ENCODE measurements at places on chromosomes 4 and X. TPM values are rescaled to one million over a fixed set of nuclear protein-coding genes. Genes with fewer than 3 reads are reported as not detected.

DNA sequence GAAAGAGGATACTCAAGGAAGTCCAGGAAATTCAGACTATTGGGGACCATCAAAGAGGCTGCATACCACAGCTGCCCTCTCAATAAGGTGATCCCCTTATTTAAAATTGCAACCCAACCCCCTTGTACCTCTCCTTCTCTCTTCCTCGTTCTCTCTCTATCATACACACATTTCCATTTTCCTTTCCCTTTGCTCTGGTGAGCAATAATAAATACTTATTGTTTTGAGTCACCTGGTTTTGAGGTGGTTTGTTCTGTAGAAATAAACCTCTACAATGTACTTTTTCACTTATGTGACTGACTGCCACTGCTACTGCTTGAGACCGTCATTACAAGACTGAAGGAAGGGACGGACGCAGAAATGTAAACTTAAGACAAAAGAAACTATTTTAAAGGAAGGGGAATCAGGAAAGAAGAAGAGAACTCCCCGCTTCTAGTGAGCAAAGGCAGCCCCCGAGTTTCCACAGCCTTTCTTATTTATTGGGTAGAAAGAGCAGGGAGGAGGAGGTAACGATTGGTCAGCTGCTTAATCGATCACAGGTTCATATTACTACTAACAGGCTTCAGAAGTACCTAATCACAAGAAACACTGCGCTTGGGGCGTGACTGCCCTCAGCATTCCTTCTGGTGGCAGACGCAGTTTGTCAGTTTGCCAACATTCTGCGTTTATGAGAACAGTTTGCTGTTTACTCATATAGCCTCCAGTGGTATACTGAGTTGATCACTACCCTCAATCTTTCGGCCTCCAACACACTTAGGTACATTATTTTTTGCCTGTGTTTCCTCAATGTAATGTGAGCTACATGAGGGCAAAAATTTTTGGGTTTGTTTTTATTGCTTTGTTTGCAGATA lies 16.9 kb upstream of the TMEM165 start:
- no peak overlapping the region for H3K4me3 ChIP-seq
- H3K36me3 ChIP-seq, result no peaks in the 10 kb centered on the region
- no peaks in the 10 kb centered on the region for H3K27me3 ChIP-seq
- no peaks in the 10 kb centered on the region for H3K4me1 ChIP-seq

GRCh38 chr4:109012286-109012880 lies 249.5 kb upstream of the ETNPPL start:
- no peak overlapping the region for H3K4me3 ChIP-seq
- H3K27ac ChIP-seq, result no peak overlapping the region
- no peaks in the 10 kb centered on the region for H3K27me3 ChIP-seq
- peaks cover 15% of the 10 kb centered on the region for H3K4me1 ChIP-seq

DNA sequence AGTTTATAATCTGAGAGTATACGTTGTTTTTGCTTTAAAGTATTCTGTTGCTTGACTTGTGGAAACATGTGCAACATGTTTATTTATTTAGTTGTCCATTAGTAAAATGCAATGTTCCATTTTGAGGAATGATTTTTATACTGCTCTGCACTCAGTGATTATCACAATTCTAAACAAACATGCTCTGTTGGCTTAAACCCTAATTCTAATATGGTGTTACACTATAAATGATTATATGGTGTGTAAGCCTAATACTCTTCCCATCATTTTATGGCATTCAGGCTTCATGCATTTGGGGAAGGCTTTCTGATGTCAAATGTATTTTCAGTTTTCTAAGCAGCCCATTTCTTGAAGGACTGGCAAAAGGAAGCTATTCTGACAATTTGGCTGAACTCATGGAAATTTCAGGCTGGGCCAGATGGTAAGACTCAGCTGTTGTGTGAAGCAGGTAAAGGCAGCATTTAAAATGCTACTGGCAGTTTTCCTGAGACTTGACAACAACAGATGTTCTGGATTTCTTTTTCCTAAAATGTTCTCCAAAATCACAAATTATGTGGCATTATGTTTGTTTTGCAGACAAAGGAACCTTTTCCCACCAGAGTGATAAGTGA lies 336.7 kb upstream of the GNPDA2 start:
- H3K4me1 ChIP-seq, result no peaks in the 10 kb centered on the region
- no peaks in the 10 kb centered on the region for H3K36me3 ChIP-seq
- no peak for DNase-seq
- no peak overlapping the region for H3K27ac ChIP-seq

GRCh38 chrX:21176921-21177571 lies 197.2 kb upstream of the CNKSR2 start:
- DNase-seq, result no peak
- no peak overlapping the region for H3K4me3 ChIP-seq
- H3K36me3 ChIP-seq, result no peaks in the 10 kb centered on the region
- no peaks in the 10 kb centered on the region for H3K4me1 ChIP-seq

- peak; percentile 18 for DNase-seq
- H3K4me1 ChIP-seq, result no peaks in the 10 kb centered on the region
- peak overlapping the region; percentile 83 for H3K27ac ChIP-seq
These were observed 134.7 kb downstream of the PALLD start for GRCh38 chr4:168631241-168632162.

The CASK gene
- total RNA-seq, result 52.8 TPM

The MGAT4D gene
- total RNA-seq, result not detected

The SYNPO2 gene
- 177 TPM for total RNA-seq

DNA sequence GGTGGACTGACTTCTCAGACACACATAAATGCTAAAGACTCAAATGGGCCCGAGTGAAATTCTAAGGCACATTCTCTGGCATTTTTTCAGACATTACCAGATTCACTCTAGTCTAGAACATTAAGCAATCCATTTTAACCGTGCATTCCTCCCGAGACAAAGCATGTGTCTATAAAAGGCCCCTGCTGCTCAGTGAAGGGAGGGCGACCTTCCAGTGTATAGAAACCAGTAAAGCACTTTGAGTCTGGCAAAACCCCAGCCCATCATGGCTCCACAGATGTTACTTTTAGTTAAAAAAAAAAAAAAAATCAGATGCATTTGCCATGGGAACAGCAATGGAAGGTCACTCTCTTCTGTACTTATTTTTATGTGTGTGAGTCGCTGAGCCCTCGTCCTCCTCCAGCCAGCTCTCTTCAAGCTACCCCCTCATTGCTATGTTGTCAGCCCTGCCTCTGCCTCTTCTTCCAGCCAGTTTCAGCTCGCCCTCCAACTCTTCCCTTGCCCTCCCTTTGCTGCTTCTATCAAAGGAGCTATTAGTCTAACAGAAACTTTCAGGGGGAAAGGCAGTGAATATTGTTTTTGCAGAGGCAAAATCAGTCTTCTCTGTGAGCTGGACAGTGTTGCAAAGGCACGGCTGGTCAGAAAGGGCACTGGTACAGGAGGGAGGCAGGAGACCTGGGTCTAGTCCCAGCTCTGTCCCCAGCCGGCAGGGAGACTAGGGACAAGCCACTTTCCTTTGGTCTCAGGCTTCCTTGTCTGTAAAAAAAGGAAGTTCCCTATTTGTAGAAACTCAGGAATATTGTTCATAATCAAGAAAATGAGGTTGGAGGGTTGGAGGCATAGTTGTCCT lies 644.2 kb downstream of the ZNF674 start:
- no peaks in the 10 kb centered on the region for H3K4me1 ChIP-seq
- DNase-seq, result no peak
- no peaks in the 10 kb centered on the region for H3K27me3 ChIP-seq

DNA sequence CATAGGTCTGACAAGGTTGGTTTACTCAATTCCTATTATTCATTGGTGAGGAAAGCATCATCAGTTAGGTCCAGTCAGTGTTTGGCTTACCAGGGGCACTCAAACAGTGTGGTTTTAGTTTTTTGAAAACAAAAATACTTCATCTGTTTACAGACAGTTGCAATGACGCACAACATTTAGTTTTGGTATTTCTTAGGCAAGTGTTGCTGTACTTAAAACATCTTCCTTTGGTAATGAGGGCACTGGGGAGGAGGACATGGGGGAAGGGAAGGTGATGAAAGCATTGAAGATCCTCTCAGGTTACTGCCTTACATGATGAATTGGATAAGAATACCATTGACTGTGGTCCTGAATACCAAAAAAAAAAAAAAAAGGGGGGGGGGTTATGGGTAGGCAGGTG lies 93.7 kb upstream of the MAOA start:
- no peaks in the 10 kb centered on the region for H3K4me1 ChIP-seq
- no peaks in the 10 kb centered on the region for H3K36me3 ChIP-seq
- no peaks in the 10 kb centered on the region for H3K27me3 ChIP-seq
- H3K4me3 ChIP-seq, result no peak overlapping the region
- H3K27ac ChIP-seq, result no peak overlapping the region

The COL4A5 gene
- total RNA-seq, result 9.3 TPM

DNA sequence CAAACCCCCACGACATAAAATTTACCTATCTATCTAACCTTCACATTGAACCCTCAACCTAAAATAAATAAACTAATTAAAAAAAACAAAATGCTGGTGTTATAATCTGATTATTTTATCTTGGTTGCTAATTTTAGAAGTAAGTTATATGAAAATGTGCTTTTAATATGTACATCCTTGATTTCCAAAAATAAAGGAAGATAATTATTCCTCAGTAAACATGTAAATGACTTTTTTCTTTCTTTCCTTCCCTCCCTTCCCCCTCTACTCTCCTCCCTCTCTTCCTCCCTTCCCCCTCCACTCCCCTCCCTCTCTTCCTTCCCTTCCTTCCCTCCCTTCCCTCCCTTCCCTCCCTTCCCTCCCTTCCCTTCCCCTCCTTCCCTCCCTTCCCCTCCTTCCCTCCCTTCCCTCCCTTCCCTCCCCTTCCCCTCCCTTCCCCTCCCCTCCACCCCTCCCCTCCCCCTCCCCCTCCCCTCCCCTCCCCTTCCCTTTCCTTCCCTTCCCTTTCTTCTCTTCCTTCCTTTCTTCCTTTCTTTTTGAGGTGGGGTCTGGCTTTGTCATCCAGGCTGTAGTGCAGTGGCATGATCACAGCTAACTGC lies 180.0 kb upstream of the GIMD1 start:
- H3K4me3 ChIP-seq, result no peak overlapping the region
- H3K36me3 ChIP-seq, result no peaks in the 10 kb centered on the region
- no peak overlapping the region for H3K27ac ChIP-seq
- DNase-seq, result no peak
- no peaks in the 10 kb centered on the region for H3K4me1 ChIP-seq

GRCh38 chr4:94516067-94516466 lies 64.3 kb downstream of the PDLIM5 start:
- peak overlapping the region; percentile 1 for H3K27ac ChIP-seq
- no peak overlapping the region for H3K4me3 ChIP-seq
- no peak for DNase-seq
- H3K27me3 ChIP-seq, result no peaks in the 10 kb centered on the region
- H3K36me3 ChIP-seq, result no peaks in the 10 kb centered on the region

- H3K4me1 ChIP-seq, result no peaks in the 10 kb centered on the region
- H3K27ac ChIP-seq, result no peak overlapping the region
- no peaks in the 10 kb centered on the region for H3K27me3 ChIP-seq
- H3K4me3 ChIP-seq, result no peak overlapping the region
- DNase-seq, result no peak
These were observed 984.4 kb downstream of the RAB28 start for GRCh38 chr4:12499693-12500092.

DNA sequence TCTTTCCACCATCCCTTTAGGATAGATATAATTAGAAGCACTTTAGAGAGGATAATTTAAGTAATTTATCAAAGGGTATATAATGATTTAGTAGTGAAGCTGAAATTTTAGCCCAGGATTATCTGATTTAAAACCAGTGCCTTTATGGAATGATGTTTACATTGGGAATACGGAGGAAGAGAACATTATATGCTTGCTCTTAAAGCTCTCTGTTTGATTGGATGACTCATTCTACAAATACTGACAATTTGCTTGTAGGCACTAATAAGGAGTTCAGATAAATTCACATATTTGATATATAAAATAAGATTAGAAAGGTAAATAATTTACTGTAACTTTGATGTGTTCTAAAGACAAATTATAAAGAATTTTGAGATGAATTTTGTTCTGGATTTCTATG lies 84.7 kb downstream of the SH3BGRL start:
- H3K4me3 ChIP-seq, result no peak overlapping the region
- no peaks in the 10 kb centered on the region for H3K36me3 ChIP-seq
- H3K27me3 ChIP-seq, result no peaks in the 10 kb centered on the region
- H3K4me1 ChIP-seq, result no peaks in the 10 kb centered on the region
- no peak overlapping the region for H3K27ac ChIP-seq

The SRPK3 gene
- total RNA-seq, result 0.98 TPM

The USP17L30 gene
- total RNA-seq, result not detected

- peak overlapping the region; percentile 99 for H3K27ac ChIP-seq
- H3K4me1 ChIP-seq, result peaks cover 35% of the 10 kb centered on the region
- peak overlapping the region; percentile 92 for H3K4me3 ChIP-seq
- H3K27me3 ChIP-seq, result no peaks in the 10 kb centered on the region
- no peak for DNase-seq
- peaks cover 23% of the 10 kb centered on the region for H3K36me3 ChIP-seq
These were observed 772 bp upstream of the FBXW7 start for GRCh38 chr4:152536545-152537182.

DNA sequence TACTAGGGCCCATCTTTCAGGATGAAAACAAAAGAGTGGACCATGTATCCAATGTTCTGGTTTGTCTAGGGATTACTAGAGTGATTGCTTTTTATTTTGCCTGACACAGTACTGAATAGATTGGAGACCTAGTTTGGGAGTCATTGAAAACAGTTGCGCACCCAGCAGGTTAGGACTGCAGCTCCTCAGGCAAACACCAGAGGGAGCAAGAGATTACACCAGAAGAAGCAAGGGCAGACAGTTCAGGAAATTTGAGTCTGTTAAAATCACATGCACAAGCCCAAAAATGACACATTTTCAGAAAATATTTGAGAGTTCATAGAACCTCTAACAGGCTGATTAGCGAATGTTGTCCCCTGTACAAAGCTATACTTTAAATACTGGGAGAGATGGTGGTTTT lies 55.6 kb downstream of the CYLC1 start:
- H3K4me3 ChIP-seq, result no peak overlapping the region
- H3K27ac ChIP-seq, result no peak overlapping the region
- DNase-seq, result no peak
- H3K27me3 ChIP-seq, result no peaks in the 10 kb centered on the region
- no peaks in the 10 kb centered on the region for H3K4me1 ChIP-seq

The XG gene
- total RNA-seq, result 1.2 TPM

The TMEM154 gene
- total RNA-seq, result 0.90 TPM

DNA sequence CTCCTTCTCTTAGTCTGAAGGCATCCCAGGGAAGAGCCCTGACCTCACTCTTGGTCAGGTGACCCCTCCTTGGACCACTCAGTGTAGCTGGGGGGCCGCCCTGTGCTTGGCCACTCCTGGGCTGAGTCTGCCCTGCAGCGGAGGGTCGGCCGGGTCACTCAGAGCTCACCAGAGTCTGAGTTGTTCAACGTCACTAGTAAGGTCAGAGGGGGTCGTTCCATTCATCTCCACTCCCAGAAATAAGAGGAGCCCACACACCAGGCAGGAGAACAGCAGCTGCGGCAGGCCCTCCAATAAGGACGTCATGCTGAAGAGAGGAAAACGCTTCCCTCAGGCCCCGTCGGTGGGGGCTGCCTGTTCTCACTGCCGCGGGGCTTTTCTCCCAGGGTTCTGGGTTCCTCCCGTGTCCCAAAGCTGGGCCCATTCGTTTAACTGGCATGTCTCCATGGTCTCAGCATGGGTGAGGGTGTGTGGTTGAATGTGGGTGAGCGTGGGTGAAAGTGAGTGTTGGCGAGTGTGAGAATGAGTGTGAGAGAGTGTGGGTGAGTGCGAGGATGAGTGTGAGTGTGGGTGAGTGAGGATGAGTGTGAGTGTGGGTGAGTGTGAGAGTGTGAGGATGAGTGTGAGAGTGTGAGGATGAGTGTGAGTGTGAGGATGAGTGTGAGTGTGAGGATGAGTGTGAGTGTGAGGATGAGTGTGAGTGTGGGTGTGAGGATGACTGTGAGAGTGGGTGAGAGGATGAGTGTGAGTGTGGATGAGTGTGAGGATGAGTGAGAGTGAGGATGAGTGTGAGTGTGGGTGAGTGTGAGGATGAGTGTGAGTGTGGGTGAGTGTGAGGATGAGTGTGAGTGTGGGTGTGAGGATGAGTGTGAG lies 47.7 kb downstream of the ING2 start:
- no peaks in the 10 kb centered on the region for H3K27me3 ChIP-seq
- no peak for DNase-seq
- no peaks in the 10 kb centered on the region for H3K36me3 ChIP-seq
- no peaks in the 10 kb centered on the region for H3K4me1 ChIP-seq
- no peak overlapping the region for H3K4me3 ChIP-seq

The SH3RF1 gene
- total RNA-seq, result 17.9 TPM
